ENCODE measurements at places on chromosomes 11 and 22.

- no peak for DNase-seq
These were observed 83.6 kb downstream of the FEZ1 start for GRCh38 chr11:125412509-125412908.

GRCh38 chr11:119374632-119375336, 6.7 kb downstream of the USP2 start:
- DNase-seq, result no peak

DNA sequence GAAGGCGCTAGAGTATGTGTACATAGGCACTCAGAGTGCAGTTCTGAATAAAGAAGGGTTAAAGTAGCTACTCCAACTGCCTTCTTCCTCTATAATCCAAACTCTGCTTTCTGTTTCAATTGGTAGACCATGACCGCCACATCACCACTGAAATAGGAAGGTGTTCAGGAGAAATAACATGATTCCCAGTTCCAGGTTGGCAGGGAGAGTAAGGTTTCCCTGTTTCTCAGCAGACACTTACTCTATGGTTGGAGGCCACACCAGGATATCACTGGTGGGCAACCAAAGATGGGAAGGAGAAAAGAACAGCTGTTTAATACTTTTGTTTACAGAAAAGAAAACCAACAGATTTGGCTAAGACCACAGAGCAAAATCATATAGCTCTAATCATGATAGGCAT, 37.9 kb downstream of the PAK1 start:
- DNase-seq, result no peak

DNA sequence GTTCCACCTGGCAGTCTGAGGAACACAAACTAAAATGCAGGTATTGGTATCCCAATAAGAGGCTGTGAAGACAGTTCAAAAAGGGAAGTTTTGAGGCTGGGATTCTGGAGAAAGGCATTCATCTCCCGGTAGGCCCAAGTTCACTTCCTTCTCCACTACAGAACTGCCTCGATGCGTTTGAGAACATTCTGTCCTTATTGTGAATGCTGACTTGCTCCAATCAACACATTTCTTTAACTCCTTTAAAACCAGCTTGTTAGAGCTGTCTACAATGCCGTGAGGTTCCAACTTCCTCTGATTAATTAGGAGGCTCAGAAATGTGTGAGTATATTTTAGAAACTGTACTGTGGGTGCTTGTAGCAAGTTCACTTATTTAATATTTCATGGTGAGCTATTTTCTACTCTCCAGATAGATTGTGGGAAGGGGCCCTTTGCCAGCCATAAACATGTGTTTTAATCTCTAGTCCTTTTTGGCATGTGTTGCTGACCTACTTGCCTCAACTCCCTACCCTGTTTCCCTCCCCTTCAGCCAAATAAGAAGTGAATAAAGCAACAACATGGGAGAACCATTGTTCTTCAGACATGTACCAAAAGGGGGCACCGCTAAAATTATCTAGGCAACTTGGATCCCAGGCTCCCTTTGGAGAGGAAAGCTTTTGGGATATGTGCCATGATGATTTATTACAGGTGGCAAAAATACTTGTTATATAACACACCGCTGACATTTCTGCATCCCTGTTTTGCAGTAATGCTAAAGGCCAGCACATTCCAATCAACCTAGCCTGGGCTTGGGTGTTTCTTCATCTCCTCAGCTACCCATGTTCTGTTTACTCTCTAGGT, 245.6 kb downstream of the BLID start:
- no peak for DNase-seq

DNA sequence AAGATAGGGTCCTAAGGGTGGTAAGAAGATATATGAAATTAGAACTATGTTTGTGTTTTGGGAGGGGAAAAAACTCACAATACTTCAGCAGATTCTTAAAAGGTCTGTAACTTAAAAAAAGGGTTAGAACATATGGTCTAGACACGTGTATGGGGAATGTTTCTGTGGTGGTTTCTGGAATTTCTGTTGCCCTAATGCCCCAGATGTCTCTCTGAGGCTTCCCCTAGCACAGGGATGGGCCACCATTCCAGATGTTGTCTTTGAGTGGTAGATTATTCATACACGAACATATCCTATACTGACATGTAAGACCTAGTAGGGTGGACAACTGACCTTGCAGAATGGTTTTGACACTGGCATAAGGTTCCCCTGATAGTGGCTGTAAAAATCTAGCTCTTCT, 26.2 kb downstream of the EHF start:
- no peak for DNase-seq

Measured in prostate gland (tissue), 2 donors.